ENCODE measurements at places on chromosomes 13 and 19.
A peak's percentile ranks its signal among the peaks of the same experiment; 100 is the strongest.

DNA sequence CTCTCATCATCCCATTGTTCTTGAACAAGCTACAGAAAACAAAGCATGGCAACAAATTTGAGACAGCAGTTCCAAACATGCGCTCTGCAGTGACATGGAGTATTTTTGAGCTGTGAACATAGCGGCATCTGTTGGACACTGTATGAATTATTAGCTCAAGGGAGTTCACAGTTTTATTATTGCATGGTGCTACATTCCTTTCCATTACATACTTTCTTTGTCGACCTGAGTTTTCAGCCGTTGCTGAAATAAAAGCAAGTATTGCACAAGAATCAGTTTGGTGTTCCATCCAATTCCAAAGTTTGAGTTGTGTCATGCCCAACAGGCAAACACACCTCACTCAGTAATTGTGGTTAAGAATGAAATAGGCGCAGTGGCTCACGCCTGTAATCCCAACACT lies 30.1 kb upstream of the METTL21C start:
- DNase-seq = no peak

DNA sequence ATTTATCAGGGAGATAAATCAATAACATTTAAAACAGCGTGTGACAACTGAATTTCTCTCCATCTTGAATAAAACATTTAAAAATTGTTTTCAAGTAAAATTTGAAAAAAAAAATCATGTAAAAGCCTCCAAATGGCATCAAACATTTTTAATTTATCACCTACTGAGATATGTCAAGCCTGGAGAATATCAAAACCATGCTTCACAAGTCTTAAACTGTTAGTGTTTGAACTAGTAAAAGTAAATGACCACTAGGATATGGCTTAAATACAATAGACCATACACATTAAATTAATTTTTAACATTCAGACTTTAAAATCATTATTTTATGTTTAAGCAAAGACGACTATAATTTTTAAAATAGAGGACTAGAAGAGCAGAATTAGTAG lies 281.9 kb downstream of the DCLK1 start:
- DNase-seq = no peak

DNA sequence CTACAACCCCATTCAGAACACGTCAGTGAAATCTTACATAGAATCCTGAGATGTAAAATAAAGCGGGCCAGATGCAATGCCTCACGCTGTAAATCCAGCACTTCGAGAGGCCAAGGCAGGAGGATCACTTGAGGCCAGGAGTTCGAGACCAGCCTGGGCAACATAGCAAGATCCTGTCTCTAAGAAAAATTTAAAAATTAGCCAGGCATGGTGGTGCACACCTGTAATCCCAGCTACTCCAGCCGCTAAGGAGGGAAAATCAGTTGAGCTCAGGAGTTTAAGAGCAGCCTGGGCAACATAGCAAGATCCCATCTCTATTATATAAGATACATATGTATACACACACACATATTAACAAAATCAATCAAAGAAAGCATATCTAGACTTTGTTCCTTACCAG lies 41.2 kb downstream of the PEX11G start:
- DNase-seq = no peak

GRCh38 chr13:113879494-113880360 lies 15.9 kb upstream of the GAS6 start:
- no peak for DNase-seq

- DNase-seq = peak; percentile 28
Measured at GRCh38 chr13:94656766-94657165, 55.1 kb downstream of the GPR180 start.

- DNase-seq = no peak
Measured at GRCh38 chr19:45099467-45100191, 6.7 kb downstream of the PPP1R37 start.

GRCh38 chr13:105220881-105221280 lies 1314.6 kb downstream of the EFNB2 start:
- no peak for DNase-seq

- DNase-seq = no peak
Measured at GRCh38 chr13:35530581-35530980, 54.1 kb upstream of the MAB21L1 start.

DNA sequence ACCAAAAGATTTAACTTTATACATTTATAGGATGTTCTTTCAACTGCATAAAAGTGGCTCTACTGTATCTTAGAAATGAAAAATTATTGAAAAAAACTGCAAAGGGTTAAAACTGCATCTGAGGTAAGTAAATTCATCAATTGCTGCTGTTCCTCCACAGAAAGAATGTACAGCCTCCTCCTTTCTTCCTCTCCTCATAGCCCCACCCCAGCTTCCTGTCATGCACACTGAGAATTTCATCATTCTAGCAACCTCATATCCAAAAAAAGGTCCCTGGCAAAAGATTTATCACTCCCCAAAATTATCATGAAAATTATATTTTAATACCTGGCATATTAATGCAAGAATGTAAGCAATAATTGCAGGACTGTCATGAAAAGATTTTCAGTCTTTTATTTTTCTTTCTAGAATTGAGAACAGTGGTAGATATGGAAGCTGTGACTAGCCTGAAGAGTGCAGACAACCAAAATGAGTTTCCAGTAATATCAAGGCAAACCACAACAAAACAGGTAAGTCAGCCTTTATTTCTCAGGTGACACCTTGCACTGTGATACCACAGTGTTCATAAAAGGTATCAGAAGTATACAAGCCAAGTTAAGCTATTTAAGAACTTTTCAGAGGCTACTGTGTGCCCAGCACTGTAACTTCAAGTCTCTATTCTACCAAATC lies 110.8 kb downstream of the SUCLA2 start:
- DNase-seq = no peak

DNA sequence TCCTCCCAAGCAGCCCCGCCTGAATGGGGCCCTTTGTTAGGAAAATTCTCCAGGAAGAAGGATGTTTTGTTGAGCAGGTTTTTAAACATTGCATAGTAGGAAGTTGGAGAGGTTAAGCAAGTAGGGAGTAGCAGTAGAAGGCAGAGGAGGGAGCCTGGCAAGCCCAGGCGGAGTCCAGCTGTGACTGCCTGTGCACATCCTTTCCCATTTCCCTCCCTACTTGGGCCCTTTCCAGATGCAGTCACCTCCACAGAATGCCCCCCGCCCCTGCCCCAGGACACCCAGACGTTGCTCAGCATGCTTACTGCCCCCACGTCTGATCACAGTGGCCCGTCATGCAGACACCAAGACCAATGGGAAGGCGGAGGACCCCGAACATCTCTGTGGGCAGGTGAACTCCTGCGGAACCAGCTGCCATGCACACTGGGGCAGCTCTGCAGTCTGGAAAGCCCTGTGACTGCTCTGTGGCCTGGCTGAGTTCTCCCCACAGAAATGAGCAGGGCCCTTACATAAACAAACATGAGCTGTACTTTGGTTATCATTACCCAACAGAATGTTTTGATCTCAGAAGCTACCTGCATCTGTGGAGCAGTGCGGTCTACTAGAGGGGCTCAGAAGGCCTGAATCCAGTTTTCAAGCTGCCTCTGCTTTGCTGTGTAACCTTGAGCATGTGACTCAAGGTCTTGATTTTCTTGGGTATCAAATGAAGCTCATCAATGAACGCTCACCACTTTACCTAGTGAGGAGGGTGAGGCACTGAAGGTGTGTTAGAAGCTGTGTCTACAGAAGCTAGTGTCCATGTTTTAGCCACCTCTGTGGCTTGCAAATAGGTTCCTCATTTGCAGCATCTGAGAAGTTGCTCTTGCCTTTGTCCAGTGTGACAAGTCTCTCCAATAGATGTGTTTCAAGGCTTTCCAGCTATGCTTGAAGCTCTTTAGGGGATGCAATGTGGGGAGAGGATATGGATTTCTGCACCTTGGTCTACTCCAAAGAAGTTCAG lies 84.2 kb downstream of the TNFRSF19 start:
- DNase-seq = no peak

GRCh38 chr19:56312342-56312741 lies 2.3 kb downstream of the ZSCAN5A start:
- DNase-seq = no peak

DNA sequence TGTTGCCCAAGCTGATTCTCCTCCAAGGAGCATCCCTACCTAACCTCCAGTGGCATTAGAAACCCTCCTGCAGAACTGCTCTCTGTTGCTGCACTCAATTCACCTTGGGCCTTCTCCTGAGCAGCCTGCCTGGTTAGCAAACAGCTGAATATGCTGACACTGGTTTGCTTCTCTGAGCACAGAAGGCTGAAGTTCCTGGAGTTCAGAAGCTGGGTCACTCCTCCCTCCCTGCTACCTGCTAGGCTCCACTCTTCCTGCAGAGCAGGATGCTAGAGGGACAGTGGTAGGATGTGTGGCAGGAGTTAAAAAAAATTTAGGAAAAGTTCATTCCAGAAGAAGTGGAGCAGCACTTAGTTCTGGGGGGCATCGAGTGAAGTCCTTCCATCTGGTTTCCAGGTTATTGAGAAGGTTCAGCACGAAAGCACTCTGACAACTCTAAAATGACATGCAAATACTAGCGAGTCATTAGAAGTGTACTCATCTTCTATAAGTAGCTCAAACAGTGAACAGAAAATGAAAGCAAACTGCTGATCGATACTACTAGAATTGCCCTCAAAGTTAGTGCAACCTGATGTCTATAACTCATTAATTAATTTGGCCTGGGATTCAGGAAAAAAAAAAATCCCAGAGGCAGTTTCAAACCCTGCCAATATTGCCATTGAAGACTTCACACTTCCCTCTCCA lies 293.7 kb downstream of the POU4F1 start:
- DNase-seq = no peak

- no peak for DNase-seq
Measured at GRCh38 chr13:41603917-41604316, 146.6 kb downstream of the RGCC start.
